ENCODE measurements at places on chromosomes 2 and 18.

GRCh38 chr2:233553366-233553765, 13.2 kb downstream of the USP40 start:
- DNase-seq: no peak

- DNase-seq: no peak
Observed at GRCh38 chr2:227921648-227922047, 50.2 kb downstream of the DAW1 start.

DNA sequence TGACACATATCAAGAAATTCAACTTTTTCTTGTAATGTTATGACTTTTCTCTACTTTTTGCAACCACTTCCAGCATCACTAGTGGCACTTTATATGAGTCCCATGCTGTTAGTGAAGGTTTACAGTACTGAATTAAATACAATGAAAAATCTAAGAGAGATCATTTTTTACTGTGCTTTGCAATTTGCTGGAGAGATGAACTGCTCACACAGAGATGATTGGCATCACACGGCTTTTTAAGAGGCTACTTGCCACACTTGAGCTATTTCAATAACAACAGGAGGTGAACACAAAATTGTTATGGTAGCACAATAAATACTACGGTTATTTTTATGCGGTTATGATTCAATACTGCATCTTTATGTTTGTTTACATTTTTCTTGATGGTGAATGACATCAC, 88.9 kb downstream of the DAW1 start:
- DNase-seq: no peak

GRCh38 chr2:229852565-229852964, 69.2 kb downstream of the TRIP12 start:
- peak; percentile 16 for DNase-seq

GRCh38 chr2:120436460-120436739, 90.5 kb downstream of the INHBB start:
- no peak for DNase-seq

All from activated T-cell treated with anti-CD3 and anti-CD28 coated beads for 24 hours (primary cell).